ENCODE measurements at places on chromosomes 3 and 15.

DNA sequence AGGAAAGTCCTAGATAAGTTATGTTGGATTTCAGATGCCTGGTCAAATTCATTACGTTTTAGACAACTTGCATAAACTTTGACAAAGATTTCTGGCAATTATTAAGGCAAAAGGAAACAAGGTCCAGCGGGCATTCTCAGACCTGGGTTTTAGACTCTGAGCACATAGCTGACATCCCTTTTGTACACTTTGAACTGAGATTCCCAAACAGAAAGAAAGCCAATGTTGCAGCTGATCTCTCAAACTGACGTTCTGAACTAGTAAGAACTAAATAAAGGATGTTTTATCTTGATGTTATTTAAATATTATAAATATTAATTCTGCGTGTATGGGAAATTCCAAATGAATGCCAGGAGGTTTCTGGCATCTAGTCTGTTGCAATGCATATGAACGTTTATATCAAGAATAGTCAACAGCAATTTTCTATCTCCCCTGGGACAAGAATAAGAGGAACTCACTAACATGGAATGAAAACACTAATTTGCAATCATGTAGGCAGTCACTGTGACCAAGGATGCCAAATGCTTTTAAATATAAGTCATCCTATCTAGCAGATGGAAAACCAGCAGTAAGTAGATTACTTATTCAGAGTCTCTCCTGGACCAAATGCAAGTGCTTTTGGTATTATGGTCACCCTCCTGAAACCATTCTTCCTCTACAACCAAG is 202.1 kb downstream of the GREM1 start:
- DNase-seq = no peak

GRCh38 chr15:64703632-64703959 is 71.8 kb downstream of the RBPMS2 start:
- no peak for DNase-seq

DNA sequence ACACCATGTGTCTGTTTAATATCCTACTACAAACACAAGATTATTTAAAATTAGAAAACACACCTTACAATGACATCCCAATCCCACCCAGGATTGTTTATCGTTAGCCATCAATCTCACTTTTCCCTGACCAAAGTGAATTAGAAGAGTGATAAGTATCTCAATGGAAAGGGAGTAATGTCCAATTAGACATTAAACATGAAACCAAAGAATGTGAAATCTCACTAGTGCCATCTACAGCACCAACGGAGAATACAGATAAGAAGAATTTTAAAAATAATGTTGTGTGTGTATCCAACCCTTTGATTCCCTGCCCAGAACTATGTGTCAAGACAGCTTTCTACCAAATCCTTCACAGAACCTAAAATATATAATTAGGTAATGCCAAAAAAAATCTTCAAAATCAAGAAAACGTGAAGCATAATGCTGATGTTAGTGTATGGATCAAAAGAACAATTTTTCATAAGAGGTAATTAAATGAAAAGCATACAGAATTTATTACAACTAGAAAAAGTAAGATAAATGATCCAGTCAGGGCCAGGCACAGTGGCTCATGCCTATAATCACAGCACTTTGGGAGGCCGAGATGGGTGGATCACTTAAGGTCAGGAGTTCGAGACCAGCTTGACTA is 64.2 kb downstream of the SCAPER start:
- no peak for DNase-seq

DNA sequence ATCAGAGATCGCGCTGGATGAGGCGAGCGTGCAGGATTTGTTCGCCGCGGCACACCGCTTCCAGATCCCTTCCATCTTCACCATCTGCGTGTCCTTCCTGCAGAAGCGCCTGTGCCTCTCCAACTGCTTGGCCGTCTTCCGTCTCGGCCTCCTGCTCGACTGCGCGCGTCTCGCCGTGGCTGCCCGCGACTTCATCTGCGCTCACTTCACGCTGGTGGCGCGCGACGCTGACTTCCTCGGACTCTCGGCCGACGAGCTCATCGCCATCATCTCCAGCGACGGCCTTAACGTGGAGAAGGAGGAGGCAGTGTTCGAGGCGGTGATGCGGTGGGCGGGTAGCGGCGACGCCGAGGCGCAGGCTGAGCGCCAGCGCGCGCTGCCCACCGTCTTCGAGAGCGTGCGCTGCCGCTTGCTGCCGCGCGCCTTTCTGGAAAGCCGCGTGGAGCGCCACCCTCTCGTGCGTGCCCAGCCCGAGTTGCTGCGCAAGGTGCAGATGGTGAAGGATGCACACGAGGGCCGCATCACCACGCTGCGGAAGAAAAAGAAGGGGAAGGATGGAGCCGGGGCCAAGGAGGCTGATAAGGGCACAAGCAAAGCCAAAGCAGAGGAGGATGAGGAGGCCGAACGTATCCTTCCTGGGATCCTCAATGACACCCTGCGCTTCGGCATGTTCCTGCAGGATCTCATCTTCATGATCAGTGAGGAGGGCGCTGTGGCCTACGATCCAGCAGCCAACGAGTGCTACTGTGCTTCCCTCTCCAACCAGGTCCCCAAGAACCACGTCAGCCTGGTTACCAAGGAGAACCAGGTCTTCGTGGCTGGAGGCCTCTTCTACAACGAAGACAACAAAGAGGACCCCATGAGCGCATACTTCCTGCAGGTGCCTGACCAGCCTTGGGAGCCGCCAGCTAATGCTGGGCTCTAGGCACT is 819 bp downstream of the KLHL40 start:
- no peak for DNase-seq

GRCh38 chr3:150145659-150146058 is 175.0 kb upstream of the PFN2 start:
- no peak for DNase-seq

GRCh38 chr3:8970971-8971589 is 7.8 kb upstream of the RAD18 start:
- peak; percentile 37 for DNase-seq

- DNase-seq = no peak
Observed at GRCh38 chr3:52437326-52438103, 7.4 kb downstream of the SEMA3G start.

- no peak for DNase-seq
Observed at GRCh38 chr3:181793006-181793405, 81.3 kb downstream of the SOX2 start.

GRCh38 chr15:60299452-60300047 is 98.2 kb downstream of the ANXA2 start:
- DNase-seq = no peak

- no peak for DNase-seq
Observed at GRCh38 chr3:186281176-186281575, 80.9 kb downstream of the DGKG start.

- no peak for DNase-seq
Observed at GRCh38 chr15:68725736-68726135, 95.0 kb downstream of the ANP32A start.

DNA sequence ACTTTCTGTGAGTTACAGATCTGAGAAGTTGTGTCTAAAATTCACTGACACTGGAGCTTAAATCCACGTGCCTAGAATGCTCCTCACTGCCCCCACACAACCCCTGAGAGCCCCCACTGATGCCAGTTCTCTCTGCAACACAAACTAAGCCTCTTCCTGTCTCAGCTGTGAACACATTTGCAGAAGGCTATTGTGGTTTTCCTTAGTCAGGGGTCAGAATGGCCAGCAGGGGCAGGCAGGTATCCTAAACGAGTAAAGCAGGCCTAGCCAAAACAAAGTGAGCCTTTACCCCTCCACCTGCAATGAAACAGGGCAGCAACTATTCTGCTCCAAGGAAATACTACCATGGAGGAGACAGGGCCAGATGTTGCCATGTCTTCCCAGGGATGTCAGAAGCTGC is 78.6 kb downstream of the FHIT start:
- no peak for DNase-seq

DNA sequence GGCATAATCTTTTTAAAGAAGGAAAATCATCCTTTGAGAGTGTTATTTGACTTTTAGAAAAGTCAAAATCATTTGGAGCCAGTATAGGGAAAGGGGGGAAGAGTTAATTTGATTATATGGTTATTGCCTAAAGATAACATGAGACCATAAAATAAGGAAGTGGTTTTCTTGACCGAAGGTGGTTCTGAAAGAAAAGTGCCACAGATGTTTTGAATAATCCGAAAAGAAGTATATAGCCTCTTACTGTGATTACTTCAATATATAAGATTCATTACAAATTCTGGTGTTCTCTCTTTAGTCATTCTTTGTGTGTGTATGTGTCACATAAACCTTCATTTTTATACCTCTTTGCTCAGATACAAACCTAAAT is 1.1 kb downstream of the DNAJB11 start:
- no peak for DNase-seq

- no peak for DNase-seq
Observed at GRCh38 chr3:106168962-106169750, 300.3 kb upstream of the CBLB start.

DNA sequence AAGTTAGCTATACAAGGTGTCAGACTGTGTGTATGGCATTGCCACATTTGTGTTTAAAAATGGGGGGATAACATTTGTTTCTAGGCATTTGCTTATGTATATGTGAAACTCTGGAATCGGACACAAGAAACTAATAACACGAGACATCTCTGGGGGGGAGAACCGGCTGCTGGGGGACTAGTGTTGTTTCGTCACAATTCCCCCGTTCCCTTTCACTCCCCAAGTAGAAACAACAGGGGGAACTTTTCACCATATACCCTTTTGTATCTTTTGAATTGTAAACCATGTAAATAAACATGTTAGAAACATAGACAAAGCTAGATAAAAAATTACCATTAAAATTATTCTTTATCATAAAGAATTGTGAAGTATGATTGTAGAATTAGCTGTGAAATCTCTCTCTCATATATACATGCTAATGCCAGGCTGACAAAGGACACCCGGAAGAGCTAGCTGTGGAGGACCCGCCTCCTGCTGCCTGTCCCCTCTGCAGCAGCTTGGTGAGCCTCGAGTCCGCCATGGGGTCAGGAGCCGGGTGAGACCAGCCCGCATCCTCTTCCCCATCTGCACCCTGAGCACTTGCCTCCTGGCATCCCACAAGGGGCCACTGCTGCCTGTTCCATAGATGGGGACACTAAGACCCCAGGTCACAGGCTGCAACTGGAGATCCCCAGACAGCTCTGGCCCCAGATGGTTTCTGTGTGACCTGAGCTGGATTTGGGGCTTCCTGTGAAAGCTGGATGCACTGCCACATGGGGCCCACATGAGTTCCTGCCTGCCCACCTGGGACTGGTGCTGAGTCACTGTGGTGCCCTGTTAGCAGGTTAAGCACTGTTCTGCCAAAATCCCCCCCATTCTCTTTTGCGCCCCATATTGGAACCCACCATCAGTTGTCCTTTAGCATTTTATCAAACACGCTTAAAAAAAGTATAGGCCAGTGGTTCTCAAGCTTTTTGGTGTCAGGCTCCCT is 91.6 kb downstream of the IQSEC1 start:
- DNase-seq = no peak

GRCh38 chr15:80419546-80419945 is 15.4 kb downstream of the ARNT2 start:
- no peak for DNase-seq

DNA sequence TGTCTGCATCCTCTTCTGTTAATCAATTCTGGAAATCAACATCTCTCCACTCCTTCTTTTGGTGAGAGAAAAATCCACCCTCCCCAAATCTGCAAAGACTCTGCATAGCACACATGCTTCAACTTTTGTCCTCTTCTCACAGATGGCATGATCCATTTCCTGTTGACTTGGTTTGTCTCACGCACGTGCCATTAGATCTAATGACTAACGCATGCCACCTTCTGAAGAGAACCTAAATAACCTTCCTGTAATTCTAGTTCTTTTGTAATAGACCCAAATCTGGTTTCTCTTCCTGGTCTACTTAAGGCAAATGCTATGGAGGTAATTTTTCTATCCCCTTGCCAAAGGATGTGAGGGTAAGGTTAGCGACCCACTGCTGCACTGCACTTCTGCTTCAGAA is 51.0 kb upstream of the ATOSA start:
- no peak for DNase-seq

- no peak for DNase-seq
Observed at GRCh38 chr15:65646486-65646885, 24.7 kb downstream of the SLC24A1 start.

DNA sequence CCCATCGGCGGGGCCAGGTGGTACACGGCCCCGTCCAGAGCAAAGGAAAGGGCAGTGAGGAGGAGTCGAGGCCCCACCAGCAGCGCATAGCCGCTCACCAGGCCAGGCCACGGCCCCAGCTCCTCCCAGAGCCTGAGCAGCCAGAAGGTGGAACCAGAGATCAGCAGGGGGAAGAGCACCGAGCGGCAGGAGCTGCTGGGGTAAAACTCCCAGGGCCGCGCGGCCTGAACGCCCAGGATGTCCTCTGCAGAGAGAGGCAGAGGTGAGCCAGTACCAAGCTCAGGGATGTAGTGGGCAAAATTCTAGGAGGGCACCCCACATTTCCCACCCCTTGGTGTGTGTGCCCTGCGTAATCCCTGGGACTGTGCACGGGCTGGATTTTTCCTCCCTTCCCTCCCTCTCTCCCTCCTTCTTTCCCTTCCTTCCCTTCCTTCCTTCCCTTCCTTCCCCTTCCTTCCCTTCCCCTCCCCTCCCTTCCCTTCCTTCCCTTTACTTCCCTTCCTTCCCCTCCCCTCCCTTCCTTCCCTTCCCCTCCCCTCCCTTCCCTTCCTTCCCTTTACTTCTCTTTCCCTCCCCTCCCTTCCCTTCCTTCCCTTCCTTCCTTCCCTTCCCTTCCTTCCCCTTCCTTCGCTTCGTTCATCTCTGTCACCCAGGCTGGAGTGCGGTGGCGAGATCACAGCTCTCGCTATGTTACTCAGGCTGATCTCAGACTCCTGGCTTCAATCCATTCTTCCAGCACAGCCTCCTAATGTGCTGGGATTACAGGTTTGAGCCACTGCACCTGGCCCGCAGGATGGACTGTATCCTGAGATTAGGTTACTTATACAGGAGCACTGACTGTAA is 6.3 kb upstream of the NCBP2 start:
- no peak for DNase-seq

- no peak for DNase-seq
Observed at GRCh38 chr15:33865416-33865815, 102.9 kb upstream of the CHRM5 start.

DNA sequence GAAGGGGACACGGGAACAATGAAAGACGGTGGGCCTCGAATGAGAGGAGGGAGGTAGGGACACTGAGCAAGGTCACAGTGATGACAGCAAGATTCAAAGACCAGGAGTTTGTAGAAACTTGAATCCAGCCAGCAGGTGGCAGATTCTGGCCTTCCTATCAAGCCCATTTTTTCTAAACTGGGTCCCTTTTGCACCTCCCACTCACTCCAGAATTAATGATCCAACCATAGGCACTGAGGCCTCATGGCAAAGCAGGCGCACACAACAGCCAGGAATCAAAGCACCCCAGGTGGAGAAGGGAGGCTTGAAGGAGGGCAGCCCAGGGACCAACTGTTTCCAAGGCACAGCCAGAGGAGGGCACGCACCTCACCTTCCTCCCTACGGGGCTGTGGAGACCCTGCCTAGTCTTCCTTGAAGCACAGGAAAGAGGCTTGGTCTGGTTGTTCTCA is 90.2 kb downstream of the ANP32A start:
- peak; percentile 49 for DNase-seq
